Body of pancreas (tissue), 4 donors: ENCODE measurements at places on chromosomes 2 and 18. TPM values are rescaled to one million over a fixed set of nuclear protein-coding genes. Genes with fewer than 3 reads are reported as not detected.

DNA sequence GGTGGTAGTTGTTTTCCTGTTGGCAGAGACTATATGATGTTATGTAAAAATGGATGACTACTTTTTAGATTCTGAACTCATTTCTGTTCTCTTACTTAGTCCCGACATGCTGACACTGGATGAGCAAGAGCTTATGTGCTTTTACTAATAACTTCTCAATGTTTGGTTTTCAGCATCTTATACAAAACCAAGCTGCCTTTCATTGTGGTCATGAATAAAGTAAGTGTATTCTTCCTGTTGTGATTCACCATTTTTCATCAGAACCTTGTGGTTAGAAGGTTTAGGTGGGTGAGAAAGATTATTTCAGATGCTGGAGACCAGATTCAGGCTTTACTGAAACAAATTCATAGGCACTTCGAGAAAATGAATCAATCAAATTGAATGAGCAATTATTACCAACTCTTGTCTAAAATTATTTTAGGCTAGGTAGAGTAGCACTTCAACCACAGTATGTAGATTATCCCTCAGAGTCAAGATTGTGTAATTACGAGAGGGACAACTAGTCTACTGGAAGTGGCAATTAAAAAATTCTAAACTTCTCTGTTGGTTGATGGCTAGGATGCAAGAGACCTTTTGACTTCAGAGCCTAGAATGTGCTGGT, 9.3 kb downstream of the GPN1 start:
- no peaks in the 10 kb centered on the region for H3K36me3 ChIP-seq
- H3K4me1 ChIP-seq: no peaks in the 10 kb centered on the region
- no peaks in the 10 kb centered on the region for H3K27me3 ChIP-seq
- no peak overlapping the region for H3K4me3 ChIP-seq

DNA sequence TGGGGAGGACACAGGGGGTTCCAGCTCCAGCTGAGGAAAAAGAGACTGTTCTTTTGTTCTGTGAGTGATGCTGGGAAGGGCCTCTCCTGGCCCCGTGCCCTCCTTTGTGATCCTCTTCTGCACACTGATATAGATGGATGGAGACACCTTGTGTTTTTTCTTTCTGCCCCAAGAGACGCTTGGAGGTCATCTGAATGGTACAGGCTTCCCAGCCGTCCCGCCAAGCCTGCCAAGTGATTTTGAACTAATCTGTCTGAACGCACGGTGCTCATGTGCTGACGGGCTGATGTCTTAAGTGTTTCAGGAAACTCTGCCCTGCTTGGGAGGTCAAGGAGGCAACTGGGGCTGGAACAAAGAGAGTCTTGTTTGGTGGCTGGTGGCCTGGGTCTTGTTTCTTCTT, 57.5 kb downstream of the KIF5C start:
- H3K4me3 ChIP-seq: no peak overlapping the region
- no peaks in the 10 kb centered on the region for H3K4me1 ChIP-seq
- no peaks in the 10 kb centered on the region for H3K27me3 ChIP-seq
- no peak for DNase-seq

DNA sequence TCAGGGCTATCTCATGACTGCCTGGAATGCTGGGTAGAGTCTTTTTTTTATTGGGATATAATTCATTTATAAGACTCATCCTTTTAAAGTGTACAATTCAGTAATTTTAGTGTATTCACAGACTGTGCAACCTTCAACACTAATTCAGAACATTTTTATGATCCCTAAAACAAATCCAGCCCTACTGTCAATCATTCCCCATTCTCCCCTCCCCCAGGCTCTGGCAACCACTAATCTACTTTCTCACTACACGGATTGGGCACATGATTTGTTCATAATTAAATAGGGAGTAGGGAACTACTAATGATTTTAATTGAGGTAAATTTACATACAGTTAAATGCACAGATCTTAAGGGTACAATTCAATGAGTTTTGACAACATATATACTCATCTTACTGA, 225.7 kb downstream of the CDCA7 start:
- no peaks in the 10 kb centered on the region for H3K27me3 ChIP-seq
- no peak overlapping the region for H3K27ac ChIP-seq
- no peaks in the 10 kb centered on the region for H3K36me3 ChIP-seq
- no peak for DNase-seq
- H3K4me1 ChIP-seq: peaks cover 11% of the 10 kb centered on the region

DNA sequence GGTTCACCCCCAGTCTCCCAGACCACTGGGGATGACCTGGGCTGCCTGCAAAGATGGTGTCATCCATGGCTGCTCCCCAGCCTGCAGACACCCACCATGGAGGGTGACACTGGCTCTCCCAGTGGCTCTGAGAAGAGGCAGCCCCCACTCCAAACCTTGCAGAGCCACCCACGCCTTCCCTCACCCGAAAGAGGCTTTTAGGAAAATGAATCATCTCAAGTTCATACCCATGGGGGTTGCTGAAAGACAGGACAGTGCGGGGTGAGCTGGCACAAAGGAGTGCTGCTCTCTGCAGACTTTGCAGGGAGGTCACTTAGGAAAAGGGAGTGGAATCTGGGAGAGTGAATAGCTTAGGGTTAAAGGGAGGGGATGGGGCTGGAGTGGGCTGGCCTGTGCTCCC, 36.4 kb downstream of the MPHOSPH10 start:
- no peak overlapping the region for H3K4me3 ChIP-seq
- no peak overlapping the region for H3K27ac ChIP-seq
- H3K4me1 ChIP-seq: no peaks in the 10 kb centered on the region
- no peak for DNase-seq
- H3K36me3 ChIP-seq: no peaks in the 10 kb centered on the region

DNA sequence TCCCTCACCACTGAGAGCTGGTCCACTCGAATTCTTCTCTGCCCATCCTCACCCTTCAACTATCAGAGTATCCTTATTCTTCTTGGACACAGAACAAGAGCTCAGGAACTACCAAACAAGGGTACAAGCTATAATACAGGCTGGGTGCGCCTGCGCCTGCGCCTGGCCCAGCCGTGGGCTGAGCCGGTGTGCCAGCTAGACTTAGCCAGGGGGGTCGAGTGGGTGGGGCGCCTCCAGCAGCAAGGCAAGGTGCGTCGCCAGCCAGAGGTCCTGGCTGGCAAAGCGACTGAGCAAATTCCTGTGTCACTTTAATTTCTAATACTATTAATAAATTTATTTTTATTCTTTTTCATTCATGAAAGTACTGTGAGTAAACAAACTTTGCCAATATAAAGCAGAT, 1072.6 kb upstream of the PIK3C3 start:
- no peak overlapping the region for H3K27ac ChIP-seq
- no peaks in the 10 kb centered on the region for H3K4me1 ChIP-seq
- H3K27me3 ChIP-seq: no peaks in the 10 kb centered on the region
- H3K36me3 ChIP-seq: no peaks in the 10 kb centered on the region
- no peak overlapping the region for H3K4me3 ChIP-seq
- DNase-seq: no peak

- no peaks in the 10 kb centered on the region for H3K36me3 ChIP-seq
- no peaks in the 10 kb centered on the region for H3K4me1 ChIP-seq
- no peak for DNase-seq
- H3K27me3 ChIP-seq: no peaks in the 10 kb centered on the region
Measured at GRCh38 chr2:135638825-135639224, 102.8 kb upstream of the UBXN4 start.

DNA sequence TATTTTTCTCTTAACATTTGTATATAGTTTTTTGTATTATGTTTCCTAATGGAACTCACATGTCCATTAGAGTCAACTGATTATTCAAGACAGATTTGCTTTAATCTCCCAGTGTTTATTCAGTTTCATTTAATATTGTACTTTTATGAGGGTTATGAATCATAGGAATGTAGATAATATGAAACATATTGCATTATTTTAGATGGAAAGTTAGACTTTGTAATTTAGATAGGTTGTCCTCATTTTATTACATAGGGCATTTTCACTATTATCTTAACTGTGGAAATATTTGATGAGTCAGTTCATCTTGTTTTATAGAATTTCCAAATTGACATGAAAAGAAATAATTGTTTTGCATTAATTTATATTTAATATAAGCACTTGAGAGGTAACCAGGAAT, 240.8 kb downstream of the PLCL1 start:
- no peaks in the 10 kb centered on the region for H3K27me3 ChIP-seq
- no peak overlapping the region for H3K4me3 ChIP-seq
- no peaks in the 10 kb centered on the region for H3K4me1 ChIP-seq
- no peak for DNase-seq

DNA sequence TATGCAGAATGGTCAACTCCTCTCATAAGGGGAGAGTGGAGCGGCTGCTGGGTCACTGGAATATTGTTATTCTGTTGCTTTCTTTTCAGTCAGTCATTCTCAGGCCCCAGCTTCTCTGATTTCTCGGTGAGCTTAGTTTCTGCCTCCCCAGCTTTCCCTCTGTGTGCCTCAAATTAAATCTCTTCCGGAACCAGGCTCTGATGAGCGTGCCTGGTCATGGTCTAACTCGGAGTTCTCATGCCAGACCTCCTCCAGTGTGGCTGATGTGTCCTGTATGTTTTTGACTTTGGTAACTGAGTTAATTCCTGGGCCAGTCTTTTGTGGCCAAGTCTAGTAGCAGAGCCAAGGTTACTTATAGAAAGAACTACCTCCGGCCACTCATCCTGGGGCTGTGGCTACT, 4.9 kb upstream of the STK11IP start:
- H3K27ac ChIP-seq: no peak overlapping the region
- no peaks in the 10 kb centered on the region for H3K27me3 ChIP-seq
- no peaks in the 10 kb centered on the region for H3K36me3 ChIP-seq
- no peak for DNase-seq
- no peak overlapping the region for H3K4me3 ChIP-seq

- no peaks in the 10 kb centered on the region for H3K27me3 ChIP-seq
- no peak overlapping the region for H3K4me3 ChIP-seq
- DNase-seq: no peak
- no peak overlapping the region for H3K27ac ChIP-seq
Measured at GRCh38 chr2:160097326-160097725, 34.9 kb upstream of the PLA2R1 start.

DNA sequence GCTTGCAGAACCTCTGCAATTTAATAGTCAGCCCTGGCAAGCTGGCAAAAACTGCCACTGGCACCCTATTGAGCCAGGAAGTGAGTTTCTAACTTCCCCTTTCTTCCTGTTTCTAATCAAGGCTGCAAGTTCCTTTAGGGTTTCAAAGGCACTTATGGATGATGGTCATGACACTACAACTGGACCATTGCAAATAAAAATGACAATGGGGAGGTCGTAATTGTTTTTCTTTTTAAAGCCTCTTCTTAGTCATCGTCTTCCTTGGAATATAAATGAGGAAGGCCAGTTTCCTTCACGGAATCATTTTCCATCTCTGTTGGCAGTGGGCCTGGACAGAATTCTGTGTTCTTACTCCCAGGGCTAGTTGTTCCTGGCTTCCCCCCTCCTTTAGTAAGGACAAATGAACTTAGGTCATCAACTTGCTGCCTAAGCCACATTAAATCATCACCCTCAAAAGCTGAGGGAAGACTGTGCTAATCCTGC, 35.8 kb downstream of the SH3RF3 start:
- no peaks in the 10 kb centered on the region for H3K36me3 ChIP-seq
- H3K27ac ChIP-seq: peak overlapping the region; percentile 6
- peaks cover 5% of the 10 kb centered on the region for H3K4me1 ChIP-seq
- H3K4me3 ChIP-seq: no peak overlapping the region
- peak; percentile 51 for DNase-seq
- no peaks in the 10 kb centered on the region for H3K27me3 ChIP-seq

DNA sequence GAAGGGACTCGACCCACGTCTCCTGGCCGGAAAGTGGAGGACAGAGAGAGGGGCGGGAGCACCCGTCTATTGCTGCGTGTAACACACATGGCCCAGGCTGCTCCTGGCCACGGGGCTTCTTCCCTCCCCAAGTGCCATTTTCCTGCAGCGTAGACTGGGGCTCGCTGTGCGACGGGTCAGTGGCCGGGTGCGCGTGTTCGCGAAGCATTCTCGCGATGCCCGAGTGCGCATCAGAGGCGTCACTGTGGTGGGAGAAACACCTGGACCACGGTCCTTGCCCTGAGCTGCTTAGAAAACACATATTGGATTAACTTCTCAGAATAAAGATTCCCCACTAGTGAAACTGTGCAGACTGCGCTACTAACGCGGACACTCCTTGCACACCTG, 200.8 kb downstream of the EIPR1 start:
- no peaks in the 10 kb centered on the region for H3K4me1 ChIP-seq
- no peak overlapping the region for H3K27ac ChIP-seq
- DNase-seq: no peak
- H3K4me3 ChIP-seq: no peak overlapping the region
- H3K27me3 ChIP-seq: no peaks in the 10 kb centered on the region

- H3K27me3 ChIP-seq: no peaks in the 10 kb centered on the region
- H3K4me1 ChIP-seq: no peaks in the 10 kb centered on the region
- no peaks in the 10 kb centered on the region for H3K36me3 ChIP-seq
- DNase-seq: no peak
- no peak overlapping the region for H3K4me3 ChIP-seq
- H3K27ac ChIP-seq: no peak overlapping the region
Measured at GRCh38 chr18:76468345-76469304, 26.4 kb downstream of the ZNF516 start.

GRCh38 chr2:160063271-160063670, 856 bp upstream of the PLA2R1 start:
- peaks cover 7% of the 10 kb centered on the region for H3K4me1 ChIP-seq
- H3K27me3 ChIP-seq: no peaks in the 10 kb centered on the region
- no peak overlapping the region for H3K27ac ChIP-seq
- DNase-seq: no peak

GRCh38 chr2:155442755-155443372, 744.4 kb downstream of the KCNJ3 start:
- no peak for DNase-seq
- no peaks in the 10 kb centered on the region for H3K27me3 ChIP-seq
- no peak overlapping the region for H3K4me3 ChIP-seq
- no peaks in the 10 kb centered on the region for H3K4me1 ChIP-seq
- no peak overlapping the region for H3K27ac ChIP-seq

- H3K27ac ChIP-seq: no peak overlapping the region
- no peaks in the 10 kb centered on the region for H3K4me1 ChIP-seq
- H3K36me3 ChIP-seq: no peaks in the 10 kb centered on the region
Measured at GRCh38 chr18:52069201-52069600, 270.8 kb upstream of the DCC start.

GRCh38 chr2:64617631-64618151, 36.0 kb downstream of the SERTAD2 start:
- no peak for DNase-seq
- H3K27ac ChIP-seq: no peak overlapping the region
- peaks cover 6% of the 10 kb centered on the region for H3K4me1 ChIP-seq

TCF4 gene
- total RNA-seq: 34.0 TPM

CCDC178 gene
- 0.33 TPM for total RNA-seq

TMEM178A gene
- total RNA-seq: 4.9 TPM

TXNDC2 gene
- not detected for total RNA-seq

VRK2 gene
- 10.9 TPM for total RNA-seq
